ENCODE measurements at places on chromosomes 16 and 17.

GRCh38 chr16:71628810-71629209, 2.8 kb downstream of the MARVELD3 start:
- no peak for DNase-seq
- peaks cover 4% of the 10 kb centered on the region for H3K4me1 ChIP-seq
- no peak overlapping the region for H3K27ac ChIP-seq
- H3K4me3 ChIP-seq, result no peak overlapping the region
- H3K36me3 ChIP-seq, result no peaks in the 10 kb centered on the region

DNA sequence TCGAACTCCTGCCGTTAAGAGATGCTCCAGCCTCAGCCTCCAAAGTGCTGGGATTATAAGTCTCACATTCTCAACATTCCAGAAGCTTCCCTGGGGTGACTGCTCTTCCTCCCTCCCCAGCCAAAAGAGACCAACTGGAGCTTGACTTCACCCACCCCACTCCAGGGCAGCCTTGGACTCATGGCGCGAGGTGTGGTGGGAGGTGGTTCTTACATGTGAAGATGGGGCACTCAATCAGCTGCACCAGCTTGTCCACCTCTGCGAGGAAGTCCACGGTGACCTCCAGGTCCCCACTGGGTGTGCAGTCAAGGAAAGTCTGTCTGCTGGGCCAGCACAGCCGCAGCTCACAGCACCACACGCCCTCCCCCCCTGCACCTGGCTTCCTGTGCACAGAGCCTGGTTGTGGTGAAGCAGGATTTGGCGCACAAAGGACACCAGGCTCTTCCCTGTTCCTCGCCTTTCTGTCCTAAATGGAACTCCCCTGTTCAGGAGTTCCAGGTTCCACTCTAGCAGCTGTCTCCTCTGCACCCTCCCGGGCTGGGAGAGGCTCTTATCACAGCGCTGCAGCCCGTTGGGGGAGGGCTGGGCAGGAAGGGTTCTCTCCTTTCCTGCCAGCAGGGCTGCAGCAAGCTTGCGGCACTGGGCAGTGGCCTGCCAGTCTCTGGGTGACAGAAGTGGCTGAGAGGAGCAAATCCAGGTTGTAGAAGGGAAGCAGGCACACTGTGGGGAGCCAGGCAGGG, 9.6 kb upstream of the MTSS2 start:
- H3K4me1 ChIP-seq, result peaks cover 99% of the 10 kb centered on the region
- no peaks in the 10 kb centered on the region for H3K27me3 ChIP-seq
- H3K4me3 ChIP-seq, result no peak overlapping the region
- peak; percentile 64 for DNase-seq
- H3K36me3 ChIP-seq, result no peaks in the 10 kb centered on the region
- peak overlapping the region; percentile 66 for H3K27ac ChIP-seq

DNA sequence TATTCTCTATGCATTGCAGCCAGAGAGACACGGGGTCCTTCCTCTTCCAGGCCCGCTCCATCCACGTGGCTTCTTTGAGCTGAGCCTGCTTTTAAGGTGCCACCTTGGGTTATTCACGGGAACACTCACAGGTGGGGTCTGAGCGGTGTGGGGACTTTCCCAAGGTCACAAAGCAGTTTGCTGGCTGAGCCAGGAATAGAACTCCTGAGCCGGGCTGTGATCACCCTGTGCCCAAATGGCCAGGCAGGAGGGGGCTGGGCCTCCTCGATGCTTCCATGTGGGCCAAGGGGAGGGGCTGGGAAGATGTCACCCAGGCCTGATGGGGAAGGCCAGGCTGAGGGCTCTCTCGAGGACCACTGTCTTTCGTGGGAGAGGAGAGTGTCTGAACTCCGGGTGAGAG, 13.0 kb upstream of the GSE1 start:
- DNase-seq, result no peak
- no peaks in the 10 kb centered on the region for H3K27me3 ChIP-seq
- H3K27ac ChIP-seq, result no peak overlapping the region
- H3K4me1 ChIP-seq, result peaks cover 24% of the 10 kb centered on the region

- H3K27ac ChIP-seq, result peak overlapping the region; percentile 93
- peaks cover 12% of the 10 kb centered on the region for H3K36me3 ChIP-seq
- H3K4me3 ChIP-seq, result no peak overlapping the region
- DNase-seq, result no peak
Measured at GRCh38 chr17:50093807-50094206, 1.3 kb upstream of the PDK2 start.

DNA sequence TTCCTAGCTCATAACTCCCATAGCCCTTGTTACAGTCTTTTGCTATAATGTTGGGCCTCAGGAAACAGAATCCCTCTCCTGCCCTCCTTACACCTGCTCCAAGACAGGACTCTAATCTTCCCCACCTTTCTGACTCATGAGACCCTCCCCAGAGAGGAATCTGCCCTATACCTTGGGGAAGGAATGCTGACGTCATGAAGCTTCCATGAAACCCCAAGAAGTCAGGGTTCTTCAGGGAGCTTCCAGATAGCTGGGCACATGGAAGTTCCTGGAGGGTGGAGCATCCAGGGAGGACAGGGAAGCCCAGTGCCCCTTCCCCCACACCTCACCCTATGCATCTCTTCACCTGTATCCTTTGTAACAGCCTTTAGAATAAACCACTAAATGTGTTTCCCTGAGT, 285.7 kb downstream of the SOX9 start:
- H3K36me3 ChIP-seq, result no peaks in the 10 kb centered on the region
- H3K4me3 ChIP-seq, result no peak overlapping the region
- no peaks in the 10 kb centered on the region for H3K4me1 ChIP-seq

DNA sequence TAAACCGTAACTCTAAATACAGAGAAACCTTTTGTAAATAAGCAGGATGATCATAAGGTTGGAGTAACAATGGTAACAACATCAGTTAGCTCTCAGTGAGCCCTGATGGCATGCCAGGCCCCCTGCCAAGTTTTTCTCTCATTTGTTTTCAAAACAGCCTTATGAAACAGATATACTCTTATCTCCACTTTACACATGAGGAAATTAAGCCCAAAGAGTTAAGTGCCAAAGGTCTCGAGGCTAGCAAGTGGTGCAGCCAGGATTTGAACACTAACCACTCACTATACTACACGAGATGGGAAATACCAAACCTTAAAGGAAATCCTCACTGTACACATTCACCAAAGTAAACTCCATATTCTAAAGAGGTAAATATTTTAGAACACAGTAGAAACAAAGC, 15.0 kb downstream of the USP31 start:
- H3K27ac ChIP-seq, result peak overlapping the region; percentile 90
- no peaks in the 10 kb centered on the region for H3K36me3 ChIP-seq
- peak; percentile 67 for DNase-seq
- H3K4me1 ChIP-seq, result no peaks in the 10 kb centered on the region

DNA sequence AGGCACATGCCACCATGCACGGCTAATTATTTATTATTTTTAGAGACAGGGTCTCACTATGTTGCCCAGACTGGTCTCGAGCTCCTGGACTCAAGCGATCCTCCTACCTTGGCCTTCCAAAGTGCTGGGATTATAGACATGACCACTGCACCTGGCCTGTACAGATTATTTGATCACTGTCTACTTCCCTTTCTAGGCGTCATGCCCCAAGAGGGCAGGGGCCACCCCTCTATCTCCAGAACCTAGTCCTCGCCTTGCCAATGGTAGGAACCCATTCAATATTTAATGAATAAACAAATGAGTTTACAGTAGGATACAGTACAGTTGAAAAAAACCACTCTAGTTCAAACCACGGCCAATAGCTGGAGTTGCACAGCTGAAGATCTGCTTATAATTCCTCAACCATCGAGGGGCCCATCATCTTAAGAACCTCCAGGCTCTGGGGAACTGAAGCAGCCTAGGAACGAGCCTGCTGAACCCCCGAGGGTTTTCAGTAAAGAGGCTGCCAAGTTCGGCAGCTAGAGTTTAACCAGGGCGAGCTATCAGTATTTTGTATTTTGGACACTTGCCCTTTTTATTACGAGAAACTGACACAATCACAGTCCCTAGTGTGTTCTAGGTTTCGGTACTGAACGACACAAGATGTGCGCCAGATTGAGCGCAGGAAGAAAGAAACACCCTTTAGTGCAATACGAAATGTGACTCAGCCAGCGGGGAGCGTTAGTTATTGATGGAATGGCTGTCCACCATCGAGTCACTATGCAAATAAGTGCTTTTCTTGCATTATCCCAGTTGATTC, 14.6 kb downstream of the ADCY9 start:
- H3K27me3 ChIP-seq, result no peaks in the 10 kb centered on the region
- H3K4me1 ChIP-seq, result peaks cover 6% of the 10 kb centered on the region
- no peaks in the 10 kb centered on the region for H3K36me3 ChIP-seq
- H3K27ac ChIP-seq, result no peak overlapping the region

DNA sequence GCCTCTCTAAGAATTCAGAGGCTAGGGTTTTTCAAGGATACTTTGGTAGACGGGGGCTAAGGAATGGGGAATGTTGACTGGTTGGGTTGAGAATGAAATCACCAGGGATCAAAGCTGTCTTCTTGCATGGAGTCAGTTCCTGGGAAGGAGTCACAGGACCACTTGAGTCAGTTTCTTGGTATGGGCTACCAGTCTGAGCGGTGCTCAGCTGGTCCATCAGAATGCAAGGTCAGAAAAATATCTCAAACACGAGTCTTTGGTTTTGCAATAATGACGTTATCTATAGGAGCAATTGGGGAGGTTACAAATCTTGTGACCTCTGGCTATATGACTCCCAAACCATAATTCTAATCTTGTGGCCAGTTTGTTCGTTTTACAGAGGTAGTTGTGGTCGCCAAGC, 18.4 kb downstream of the CHD9NB start:
- no peaks in the 10 kb centered on the region for H3K27me3 ChIP-seq
- H3K27ac ChIP-seq, result no peak overlapping the region
- no peaks in the 10 kb centered on the region for H3K4me1 ChIP-seq
- no peak for DNase-seq
- no peaks in the 10 kb centered on the region for H3K36me3 ChIP-seq
- no peak overlapping the region for H3K4me3 ChIP-seq

DNA sequence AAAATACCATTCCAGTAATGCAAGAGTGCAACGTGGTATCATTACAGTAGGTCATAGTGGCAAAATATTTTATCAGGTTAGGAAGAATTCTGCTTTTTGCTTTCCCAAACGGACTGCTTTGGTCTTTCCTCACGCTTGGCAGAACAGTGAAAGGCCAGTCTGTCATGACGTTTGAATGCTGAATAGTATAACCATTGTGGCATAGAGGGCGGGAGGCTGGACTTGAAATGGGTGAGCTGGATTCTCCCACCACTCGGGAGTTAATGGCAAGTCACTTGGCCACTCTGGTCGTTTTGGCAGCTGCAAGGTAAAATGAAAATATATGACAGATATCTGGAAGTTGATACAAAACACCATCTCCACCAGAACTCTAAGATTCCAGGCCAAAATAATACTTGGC, 391.2 kb downstream of the MAF start:
- DNase-seq, result no peak
- no peak overlapping the region for H3K27ac ChIP-seq
- H3K4me3 ChIP-seq, result no peak overlapping the region
- no peaks in the 10 kb centered on the region for H3K27me3 ChIP-seq
- no peaks in the 10 kb centered on the region for H3K4me1 ChIP-seq
- no peaks in the 10 kb centered on the region for H3K36me3 ChIP-seq

GRCh38 chr16:59941594-59941993, 1207.5 kb upstream of the GOT2 start:
- no peak overlapping the region for H3K27ac ChIP-seq
- H3K27me3 ChIP-seq, result no peaks in the 10 kb centered on the region
- H3K36me3 ChIP-seq, result no peaks in the 10 kb centered on the region
- H3K4me1 ChIP-seq, result no peaks in the 10 kb centered on the region
- no peak overlapping the region for H3K4me3 ChIP-seq

DNA sequence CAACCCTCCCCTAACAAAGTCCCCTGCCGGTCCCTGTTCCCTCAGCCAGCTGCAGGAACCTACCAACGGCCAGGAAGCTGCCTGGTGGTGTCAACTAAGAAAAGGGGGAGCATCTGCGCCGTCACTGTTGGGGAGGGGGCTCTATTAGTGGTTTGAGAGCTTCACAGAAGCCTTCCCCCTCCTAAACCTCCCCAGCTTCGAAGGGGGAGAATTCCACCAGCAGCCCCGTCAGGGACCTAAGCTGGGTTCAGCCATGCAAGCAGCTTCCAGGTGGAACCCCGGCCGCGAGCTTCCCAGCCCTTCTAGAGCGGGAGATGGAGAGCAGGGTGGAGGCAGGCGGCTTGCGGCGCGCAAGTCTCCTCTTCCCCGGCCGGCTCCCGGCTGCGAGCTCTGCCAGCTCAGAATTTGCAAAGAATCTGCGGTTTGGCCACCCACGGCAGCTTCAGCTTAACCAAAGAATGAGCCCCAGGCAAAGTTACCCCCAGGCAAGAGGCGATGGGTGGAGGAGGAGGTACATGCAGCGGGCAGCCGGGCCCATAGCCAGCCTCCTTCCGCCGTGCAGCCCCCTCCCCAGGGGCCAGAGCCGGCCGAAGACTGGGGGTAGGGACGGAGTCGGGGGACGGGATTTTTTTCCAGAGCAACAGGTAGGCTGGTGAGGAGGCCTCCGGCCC, 33.7 kb downstream of the DDX19A start:
- no peaks in the 10 kb centered on the region for H3K27me3 ChIP-seq
- no peaks in the 10 kb centered on the region for H3K36me3 ChIP-seq
- no peaks in the 10 kb centered on the region for H3K4me1 ChIP-seq
- H3K4me3 ChIP-seq, result peak overlapping the region; percentile 62
- H3K27ac ChIP-seq, result peak overlapping the region; percentile 84

GRCh38 chr17:27207073-27207513, 86.8 kb upstream of the WSB1 start:
- peak overlapping the region; percentile 32 for H3K27ac ChIP-seq
- no peaks in the 10 kb centered on the region for H3K27me3 ChIP-seq
- no peak overlapping the region for H3K4me3 ChIP-seq

DNA sequence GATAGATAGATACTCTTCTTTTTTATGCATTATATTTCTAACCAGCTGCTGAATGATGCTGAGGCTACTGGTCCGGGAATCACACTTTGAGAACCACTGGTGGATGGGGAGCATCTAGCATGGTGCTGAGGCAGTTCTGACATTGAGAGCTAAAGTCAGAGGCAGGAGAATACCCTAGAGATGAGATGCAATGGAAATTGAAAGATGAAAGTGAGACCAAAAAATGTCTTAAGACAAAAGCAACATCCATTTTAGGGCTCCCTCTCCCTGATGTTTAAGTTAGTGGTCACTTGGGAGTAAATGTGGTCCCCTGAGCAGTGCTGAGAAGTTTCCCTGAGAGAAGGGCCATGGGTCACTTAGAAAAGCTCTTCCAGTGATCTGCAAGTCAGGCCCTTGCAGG, 6.8 kb downstream of the PCTP start:
- H3K27me3 ChIP-seq, result no peaks in the 10 kb centered on the region
- H3K36me3 ChIP-seq, result peaks cover 4% of the 10 kb centered on the region
- DNase-seq, result no peak
- H3K4me1 ChIP-seq, result peaks cover 36% of the 10 kb centered on the region
- no peak overlapping the region for H3K27ac ChIP-seq

- H3K4me3 ChIP-seq, result no peak overlapping the region
- no peaks in the 10 kb centered on the region for H3K4me1 ChIP-seq
- H3K27ac ChIP-seq, result no peak overlapping the region
- DNase-seq, result no peak
- no peaks in the 10 kb centered on the region for H3K36me3 ChIP-seq
Measured at GRCh38 chr17:38534498-38534885, 71.3 kb downstream of the SRCIN1 start.

- H3K27ac ChIP-seq, result no peak overlapping the region
- no peaks in the 10 kb centered on the region for H3K36me3 ChIP-seq
- no peaks in the 10 kb centered on the region for H3K27me3 ChIP-seq
- no peak overlapping the region for H3K4me3 ChIP-seq
Measured at GRCh38 chr17:66387392-66387981, 85.1 kb downstream of the PRKCA start.
